ENCODE measurements at places on chromosomes 11 and 22. TPM values are rescaled to one million over a fixed set of nuclear protein-coding genes. Genes with fewer than 3 reads are reported as not detected.

Gene CELF1
- total RNA-seq, result 63.4 TPM

Gene GRAP2
- not detected for total RNA-seq

Gene SCGB1C1
- not detected for total RNA-seq

Gene APOBEC3H
- 0.26 TPM for total RNA-seq

DNA sequence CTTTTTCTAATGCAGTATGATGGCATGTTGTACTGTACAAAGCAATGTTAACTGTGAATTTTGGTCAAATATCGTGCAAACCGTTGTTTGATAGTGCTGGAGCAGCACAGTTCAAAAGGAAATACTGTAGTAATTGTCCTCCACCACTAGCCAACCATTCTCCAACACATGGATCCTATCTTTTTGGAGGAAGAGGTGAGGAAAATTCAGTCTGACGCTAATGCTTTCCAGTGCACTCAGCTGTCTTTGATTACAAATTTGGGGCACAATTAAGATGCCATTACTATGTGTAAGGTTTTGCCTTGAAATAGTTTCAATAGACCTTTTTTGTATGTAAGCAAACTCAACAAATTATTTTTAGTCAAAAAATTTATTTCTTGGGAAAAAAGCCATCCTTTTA, 240.5 kb upstream of the CCDC179 start:
- DNase-seq, result no peak

GRCh38 chr11:103480421-103480820, 371.2 kb downstream of the DYNC2H1 start:
- no peak for DNase-seq

DNA sequence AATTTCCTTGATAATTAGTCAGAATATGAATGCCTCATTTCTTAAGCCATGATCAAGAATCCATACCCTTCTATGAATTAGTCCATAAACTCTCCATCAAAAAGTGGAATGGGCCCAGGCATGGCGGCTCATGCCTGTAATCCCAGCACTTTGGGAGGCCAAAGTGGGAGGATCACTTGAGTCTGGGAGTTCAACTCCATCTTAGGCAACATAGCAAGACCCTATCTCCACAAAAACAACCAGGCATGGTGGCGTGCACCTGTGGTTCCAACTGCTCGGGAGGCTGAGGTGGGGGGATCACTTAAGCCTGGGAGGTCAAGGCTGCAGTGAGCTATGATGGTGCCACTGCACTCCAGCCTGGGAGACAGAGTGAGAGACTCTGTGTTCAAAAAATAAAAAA, 52.1 kb upstream of the SHANK2 start:
- no peak for DNase-seq

DNA sequence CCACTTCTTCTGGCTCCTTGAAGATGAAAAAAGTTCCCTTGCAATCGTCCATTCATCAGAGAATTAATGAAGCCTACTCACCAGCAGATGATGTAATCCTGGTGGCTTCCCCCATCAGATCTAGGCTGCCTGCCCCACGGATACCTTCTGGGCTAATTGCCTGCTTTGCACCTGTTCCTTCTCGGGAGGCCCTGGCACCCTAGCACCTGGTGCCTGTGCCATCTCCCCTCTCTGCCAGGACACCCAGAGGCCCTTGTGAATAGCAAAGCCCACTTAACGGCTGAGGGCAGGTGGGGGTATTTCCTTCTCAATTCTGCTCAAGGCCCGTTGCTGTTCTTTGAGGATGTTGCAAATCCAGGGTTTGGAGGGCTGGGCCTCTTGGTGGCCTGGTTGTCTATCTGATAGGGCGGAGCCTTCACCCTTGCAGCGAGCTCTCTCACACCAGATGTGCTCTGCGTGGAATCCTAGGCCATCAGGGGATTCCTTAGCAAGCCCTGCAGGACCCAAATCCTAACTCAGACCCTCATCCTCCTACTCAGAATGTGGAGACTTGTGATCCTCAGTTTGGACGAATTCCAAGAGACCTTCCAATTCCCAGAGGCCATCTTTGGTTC, at the start of gene LMO2:
Gene LMO2 (minus strand): TSS at position 363 of the 614 bp plus-strand sequence. CDS start 22,360 bp downstream, outside the sequence.
- DNase-seq, result peak; percentile 13

DNA sequence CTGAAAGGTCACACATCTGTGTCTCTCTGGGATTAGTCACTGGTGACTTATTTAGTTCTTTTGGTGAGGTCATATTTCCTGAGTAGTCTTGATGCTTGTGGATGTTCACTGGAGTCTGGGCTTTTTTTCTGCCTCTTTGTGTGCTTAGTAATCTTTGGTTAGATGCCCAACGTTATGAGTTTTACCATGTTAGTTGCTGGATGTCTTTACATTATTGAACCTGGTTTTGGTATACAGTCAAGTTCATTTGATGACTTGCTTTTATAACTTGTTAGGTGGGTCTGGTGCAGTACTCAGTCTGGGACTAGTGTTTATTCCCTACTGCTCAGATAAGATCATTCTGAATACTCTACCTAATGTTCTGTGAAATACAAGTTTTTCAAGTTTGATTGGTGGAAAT, 26.2 kb upstream of the SLC37A2 start:
- peak; percentile 90 for DNase-seq

DNA sequence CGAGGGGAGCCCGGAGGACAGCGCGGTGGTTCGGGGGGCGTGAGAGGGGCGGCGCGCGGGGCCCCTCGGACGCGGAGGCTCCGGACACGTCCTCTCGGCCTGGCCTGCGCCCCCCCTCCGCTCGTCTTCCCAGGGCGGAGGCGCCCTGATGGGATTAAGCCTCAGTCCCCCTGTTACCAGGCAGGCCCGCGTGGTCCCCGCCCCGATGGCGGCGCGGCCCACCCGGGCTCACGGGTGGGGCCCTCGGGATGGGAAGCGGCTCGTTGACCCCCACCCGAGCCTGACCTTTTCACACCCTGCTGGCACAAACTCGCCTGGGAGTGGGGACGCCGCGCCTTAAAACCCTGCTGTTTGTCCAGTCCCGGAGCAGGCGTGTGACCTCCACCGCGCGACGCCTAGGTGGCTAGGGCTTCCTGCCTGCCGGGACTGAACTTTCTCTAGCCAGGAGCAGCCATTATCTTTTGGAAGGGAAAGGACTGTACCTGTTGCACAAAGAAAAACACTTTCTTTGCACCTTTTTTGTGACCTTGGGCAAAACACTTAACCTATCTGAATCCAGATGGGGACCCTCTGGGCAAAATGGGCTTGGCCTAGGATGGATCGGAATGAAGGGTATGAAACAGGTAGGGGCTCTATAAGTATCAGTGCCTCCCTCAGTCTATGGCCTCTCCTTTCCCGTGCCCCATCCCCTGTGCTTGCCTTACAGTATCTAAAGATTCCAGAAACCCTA, 1.0 kb downstream of the KIAA1671 start:
- DNase-seq, result no peak

GRCh38 chr22:18118345-18118915, 7.8 kb downstream of the TUBA8 start:
- no peak for DNase-seq

GRCh38 chr11:35784699-35785098, 122.1 kb downstream of the TRIM44 start:
- DNase-seq, result no peak

DNA sequence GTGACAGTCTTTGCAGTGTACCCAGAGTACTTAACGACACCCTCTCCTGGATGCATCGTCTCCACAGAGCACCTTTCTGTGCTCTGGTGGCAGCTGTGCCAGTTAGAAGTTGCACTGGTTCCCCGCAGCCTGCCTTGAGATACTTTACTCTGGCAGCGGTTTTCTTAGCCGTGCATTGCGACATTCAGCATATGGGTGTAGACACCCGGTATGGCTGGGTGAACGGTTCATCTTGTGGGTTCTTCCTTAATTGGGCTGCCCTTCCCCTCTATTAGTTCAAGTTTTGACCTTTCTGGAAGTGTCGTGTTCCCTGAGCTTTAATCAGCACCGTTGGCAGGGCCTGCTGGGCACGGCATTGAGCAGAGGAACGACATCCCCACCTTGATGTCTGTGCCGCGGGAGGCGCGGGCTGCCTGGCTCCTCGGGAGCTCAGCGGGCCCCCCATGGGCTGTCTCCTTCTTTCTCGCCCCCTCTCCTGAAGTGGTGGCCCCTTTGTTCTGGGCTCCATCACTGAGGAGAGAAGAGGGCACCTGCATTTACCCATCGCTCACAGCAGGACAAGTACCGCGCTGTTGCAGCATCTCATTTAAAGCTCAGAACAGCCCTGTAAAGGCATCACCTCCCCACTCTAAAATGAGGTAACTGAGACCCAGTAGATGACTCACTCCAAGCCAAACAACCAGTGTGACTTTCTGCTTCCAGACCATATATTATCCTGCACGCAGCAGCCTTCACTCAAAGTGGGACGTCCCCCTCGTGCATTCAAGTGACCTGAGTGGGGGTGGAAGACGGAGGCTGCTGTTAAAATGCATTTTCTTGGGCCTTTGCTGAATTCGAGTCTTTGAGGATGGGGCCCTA, 13.3 kb downstream of the FAM83F start:
- DNase-seq, result no peak

DNA sequence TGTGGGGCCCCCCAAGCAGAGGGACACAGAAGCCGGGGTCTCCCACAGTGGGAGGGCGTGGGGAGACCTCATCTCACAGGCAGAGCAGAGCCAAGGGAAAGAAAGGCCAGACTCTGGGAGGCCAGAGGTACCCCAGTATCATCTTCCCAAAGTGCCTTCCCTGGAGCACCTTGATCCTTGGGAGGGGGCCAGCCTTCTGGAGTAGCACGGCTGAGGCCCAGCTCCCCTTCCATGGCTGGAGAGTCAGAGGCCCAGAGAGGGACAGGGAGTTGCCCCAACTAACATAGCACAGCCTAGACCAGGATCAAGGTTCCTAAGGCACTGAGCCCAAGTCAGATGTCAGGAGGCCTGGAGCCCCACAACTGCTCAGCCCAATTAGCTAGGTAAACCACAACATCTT, 50.6 kb downstream of the ELFN2 start:
- DNase-seq, result no peak
